ENCODE measurements at places on chromosomes 12 and 14.

DNA sequence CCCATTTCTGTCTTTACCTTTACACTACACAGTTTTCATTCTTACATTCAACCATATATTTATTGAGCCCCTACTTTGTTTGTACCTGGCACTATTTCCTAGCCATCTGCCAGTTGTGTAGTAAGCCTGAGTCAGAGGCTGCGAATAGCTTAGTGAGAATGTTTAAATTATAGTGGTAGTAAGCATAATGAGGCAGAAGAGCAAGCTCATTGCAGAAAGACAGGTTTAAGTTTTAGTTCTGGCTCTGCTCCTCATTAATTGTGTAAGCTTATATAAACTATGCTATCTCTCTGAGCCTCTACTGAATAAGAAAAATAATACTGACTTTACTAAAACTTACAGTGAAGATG, 123.5 kb downstream of the NAV3 start:
- DNase-seq = no peak

GRCh38 chr12:71269281-71269598, 111.4 kb upstream of the TSPAN8 start:
- DNase-seq = no peak

DNA sequence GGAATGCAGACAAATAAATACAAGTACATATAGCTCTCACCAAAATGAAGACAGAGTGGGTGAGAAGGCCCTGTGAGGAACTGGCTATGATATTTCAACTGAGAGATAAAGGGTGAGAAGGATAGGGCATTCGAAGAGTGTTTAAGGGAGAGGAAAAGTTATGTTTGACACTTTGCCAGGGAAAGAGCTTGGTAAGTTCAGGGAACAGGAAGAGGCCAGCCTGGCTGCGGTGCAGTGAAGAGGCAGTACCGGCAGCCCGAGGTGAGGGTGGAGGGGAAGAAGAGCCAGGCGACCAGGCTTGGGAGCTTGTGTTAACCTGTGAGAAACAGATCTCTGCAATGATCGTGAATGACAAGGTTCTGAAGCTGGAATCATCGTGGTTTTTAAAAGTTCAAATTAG, 84.7 kb upstream of the RFX4 start:
- no peak for DNase-seq

GRCh38 chr12:104420868-104421267, 35.9 kb upstream of the CHST11 start:
- no peak for DNase-seq

GRCh38 chr14:76997257-76997970, 31.1 kb downstream of the IRF2BPL start:
- no peak for DNase-seq

- no peak for DNase-seq
Measured at GRCh38 chr12:77837876-77838291, 7.2 kb downstream of the NAV3 start.

- DNase-seq = no peak
Measured at GRCh38 chr12:46580445-46580844, 207.9 kb upstream of the SLC38A2 start.

- no peak for DNase-seq
Measured at GRCh38 chr14:35351897-35352273, 52.7 kb downstream of the NFKBIA start.

DNA sequence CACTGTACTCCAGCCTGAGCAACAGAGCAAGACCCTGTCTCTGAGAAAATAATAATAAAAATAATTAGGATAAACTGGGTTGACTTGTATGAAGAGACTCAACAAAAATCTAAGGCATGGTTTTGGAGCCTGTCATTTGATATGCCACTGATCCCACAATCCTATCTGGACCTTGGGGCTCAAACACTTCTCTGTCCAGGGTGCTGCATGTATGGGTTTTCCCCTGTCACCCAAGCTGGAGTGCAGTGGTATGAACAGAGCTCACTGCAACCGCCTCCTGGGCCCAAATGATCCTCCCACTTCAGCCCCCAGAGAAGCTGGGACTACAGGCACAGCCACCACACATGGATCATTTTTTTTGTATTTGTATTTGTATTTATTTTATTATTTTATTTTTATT, 5.3 kb upstream of the VSIG10 start:
- DNase-seq = no peak

- no peak for DNase-seq
Measured at GRCh38 chr14:72243309-72244293, 311.4 kb downstream of the RGS6 start.

DNA sequence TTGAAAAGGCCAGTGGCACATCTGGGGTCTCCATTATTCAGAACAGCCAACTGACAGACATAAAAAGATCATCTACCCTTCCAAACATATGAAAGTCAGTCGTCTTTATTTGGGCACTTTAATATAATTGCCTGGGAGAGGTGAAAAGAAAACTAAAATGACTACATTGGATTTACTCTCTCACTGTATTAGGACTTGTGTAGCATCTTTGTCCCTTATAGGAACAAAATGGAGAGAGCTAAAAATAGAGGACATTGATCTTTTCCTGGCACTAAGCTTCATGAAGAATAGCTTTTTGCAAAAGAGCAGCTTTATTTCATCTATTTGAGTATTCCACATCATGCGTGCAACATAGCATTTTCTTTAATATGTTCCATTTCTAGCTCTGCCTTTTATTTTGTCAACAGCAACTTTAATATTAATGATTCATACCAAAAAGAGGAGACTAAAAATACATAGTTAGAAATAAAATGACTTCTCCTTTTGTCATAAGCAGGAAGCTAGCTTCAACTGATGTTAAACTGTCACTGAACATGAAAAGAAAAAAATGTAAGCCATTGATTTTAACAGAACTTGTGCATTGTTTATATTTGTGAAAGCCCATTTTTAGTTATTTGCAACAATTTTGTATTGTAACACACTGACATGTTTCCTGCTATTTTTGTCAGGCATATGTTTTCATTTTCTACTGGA, 254.6 kb downstream of the SEC23A start:
- no peak for DNase-seq

DNA sequence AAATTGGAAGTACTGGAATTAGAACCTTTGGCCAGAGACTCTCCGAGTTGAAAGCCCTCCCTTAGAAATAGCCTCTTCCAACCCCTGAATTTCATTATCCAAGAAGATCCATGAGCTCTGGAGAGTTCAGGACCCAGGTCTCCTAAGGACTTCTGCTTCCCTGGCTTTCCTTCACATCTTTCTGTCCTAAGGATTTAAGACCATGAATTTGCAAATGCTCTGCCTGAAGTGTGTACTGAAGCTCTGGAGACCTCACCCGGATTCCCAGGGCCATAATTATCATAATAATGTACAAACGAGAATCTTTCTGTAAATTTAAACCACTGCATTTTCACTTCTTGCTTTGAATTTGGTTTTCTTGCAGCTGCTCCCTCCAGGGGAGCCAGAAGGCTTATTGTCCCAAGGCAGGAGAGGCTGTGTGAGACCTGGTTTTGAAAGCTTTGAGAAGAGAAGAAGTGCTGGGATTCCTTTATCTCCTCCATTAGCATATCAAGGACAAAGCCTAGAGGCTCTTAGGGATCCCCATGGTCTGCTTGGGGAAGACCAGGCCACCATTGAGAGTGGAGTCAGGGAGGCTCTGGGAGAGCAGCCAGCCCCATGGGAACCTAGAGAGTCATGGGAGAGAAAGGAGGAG, 41.1 kb downstream of the GLRX5 start:
- DNase-seq = no peak

DNA sequence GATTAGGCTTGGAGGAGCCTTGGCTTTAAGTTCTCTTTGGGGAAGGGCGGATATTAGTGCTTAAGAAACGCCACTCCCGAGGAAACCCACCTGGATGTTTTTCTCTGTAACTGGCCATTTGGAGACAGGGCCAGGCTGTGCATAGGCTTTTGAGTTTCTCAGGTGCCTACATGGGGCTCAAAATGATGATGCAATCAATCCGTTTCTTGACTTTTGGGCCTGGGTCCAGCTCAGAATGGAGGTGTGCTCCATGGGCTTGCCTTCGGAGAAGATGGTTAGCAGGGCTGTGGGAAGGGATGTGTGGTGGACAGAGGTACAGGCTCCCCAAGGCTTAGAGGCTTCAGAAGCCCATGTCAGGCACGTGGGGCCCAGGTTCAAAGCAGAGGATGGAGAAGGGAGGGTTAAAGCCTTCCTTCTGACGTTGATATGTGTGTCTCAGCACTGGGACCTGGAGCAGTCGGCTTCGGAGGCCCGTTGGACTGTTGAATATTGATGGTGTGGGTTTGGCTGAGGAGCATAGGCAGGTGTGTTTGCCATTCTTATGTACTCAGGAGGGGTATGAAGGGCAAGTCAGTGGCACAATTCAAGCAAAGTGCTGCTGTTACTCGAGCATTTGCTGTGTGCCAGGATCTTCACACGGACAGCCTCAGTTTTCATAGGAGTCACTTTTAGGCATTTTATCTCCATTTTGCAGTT, 82.8 kb downstream of the SLC25A47 start:
- DNase-seq = no peak

DNA sequence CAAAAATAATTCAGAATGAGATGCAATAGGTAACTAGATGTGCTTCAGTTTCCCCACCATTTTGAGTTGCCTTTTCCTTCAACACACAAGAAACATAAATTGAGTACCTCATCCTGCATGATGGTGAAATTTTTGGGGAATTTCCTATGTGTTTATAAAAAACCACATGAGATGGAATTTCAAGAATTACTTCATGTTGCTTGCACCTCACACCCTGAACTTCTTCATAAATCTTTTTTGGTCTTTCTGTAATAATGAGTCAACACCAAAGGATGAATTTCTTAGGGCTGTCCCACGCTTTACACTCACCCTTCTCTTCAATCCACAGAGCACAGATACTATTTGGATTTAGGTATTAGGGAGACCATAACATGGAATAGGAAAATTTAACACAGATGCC, 22.6 kb upstream of the LUM start:
- no peak for DNase-seq

DNA sequence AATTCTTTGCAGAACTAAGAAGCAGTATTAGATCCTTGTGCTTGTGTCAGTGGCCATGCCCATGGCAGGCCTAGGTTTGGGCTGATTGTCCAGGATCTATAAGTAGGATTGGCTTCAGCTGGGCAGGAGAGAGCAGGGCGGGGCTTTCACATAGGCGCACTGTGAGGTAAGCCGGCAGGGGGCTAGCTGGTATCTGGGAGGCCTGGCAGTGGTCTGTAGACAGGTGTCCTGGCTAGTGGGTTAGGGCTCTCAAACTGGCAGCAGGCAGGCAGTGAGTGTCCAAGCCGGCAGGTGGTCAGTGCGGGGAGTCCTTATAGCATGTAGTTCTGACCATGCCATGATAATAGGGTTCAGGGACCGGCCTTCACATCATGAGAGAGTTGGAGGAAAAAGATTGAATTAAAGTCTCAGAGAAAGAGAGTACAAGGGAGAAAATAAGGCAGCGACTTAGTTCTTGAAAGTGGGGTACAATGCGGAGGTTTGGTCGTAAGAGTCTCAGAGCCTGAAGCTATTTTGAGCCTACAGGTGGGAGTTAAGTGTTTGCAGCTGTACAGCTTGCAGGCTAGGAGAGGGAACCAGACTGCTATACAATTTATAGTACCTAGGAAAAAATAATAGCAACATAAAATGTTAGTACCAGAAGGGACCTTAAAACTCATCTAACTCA, 137.4 kb downstream of the TPH2 start:
- no peak for DNase-seq

- DNase-seq = no peak
Measured at GRCh38 chr12:81987371-81987770, 228.2 kb upstream of the PPFIA2 start.

GRCh38 chr12:107570721-107571120, 114.9 kb upstream of the PWP1 start:
- DNase-seq = no peak

- no peak for DNase-seq
Measured at GRCh38 chr14:105281371-105282097, 19.3 kb downstream of the BRF1 start.

- no peak for DNase-seq
Measured at GRCh38 chr12:12481631-12482030, 81.0 kb downstream of the DUSP16 start.

DNA sequence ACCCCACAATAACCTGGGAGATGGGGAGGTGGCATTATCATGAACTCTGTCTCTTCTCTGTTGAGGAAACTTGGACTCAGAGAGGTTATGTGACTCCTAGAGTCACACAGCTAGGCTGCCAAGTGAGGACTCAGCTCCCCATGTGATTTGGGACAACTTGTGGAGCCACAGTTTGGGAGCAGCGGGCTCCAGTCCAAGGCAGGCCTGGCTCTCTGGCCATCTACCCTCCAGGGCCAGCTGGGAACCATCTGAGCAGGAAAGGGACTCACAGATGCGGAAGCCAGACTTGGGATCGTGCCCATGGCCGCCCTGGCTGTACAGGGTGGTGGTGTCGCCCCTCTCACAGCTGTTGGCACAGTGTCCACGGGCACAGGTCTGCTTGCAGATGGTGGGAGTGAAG, 59.1 kb downstream of the ISCA2 start:
- no peak for DNase-seq

- no peak for DNase-seq
Measured at GRCh38 chr14:62956413-62956812, 88.8 kb downstream of the KCNH5 start.

GRCh38 chr12:63445224-63445880, 222.9 kb downstream of the DPY19L2 start:
- no peak for DNase-seq

DNA sequence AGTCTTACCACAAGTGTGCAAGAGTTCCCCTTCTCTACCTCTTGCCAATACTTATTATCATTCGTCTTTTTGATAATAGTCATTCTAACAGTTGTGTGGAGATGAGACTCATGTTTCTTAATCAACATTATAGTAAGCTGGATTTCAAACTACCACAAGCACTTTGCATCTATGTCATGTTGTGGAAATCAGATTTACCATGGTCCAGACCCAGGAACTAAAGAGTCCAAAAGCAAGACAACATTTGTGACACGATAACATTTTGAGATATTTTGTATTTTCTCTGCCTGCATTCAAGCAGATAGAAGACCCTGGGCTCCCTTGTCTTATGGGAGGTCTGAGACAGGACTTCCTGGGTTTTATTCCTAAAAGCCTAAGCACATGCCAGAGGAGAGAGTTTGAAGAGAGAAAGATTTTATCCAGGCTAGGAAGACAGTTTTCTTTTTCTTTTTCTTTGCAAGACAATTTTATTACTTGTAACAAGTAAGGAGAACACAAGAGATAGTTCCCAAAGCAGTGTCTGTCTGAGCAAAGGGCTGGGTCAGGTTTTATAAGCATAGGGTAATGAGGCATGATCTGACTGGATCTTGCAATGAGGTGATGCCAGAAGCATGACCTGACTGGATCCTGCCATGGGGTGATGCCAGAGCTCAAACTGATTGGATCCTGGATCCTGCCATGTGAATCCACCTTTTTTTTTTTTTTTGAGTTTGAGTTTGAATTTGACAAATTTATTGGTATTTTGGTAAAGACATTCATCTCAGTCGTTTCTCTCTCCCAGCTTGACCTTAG, 180.5 kb upstream of the HMGA2 start:
- no peak for DNase-seq

- DNase-seq = no peak
Measured at GRCh38 chr12:50258167-50258551, 25.2 kb downstream of the LIMA1 start.

GRCh38 chr12:77314378-77315052, 249.1 kb upstream of the E2F7 start:
- DNase-seq = no peak

DNA sequence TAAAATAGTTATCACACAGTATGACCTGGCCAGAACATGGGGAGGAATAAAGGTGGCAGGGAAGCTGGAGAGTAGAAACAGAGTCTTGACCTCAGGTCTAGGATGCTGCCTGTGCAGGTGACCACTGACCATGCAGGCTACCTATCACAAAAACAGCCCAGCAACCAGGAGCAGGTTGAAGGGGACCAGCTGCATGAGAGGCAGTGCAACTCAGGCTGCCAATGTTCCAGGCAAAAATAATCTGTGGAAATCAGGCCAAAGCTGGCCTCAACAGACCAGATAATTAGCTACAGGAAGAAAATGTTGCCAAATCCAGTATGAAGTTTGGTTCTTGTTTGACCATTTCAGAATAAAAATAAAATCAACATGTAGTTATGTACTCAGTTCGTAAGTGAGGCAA, 72.6 kb downstream of the PDE6H start:
- DNase-seq = no peak

All from activated naive CD4-positive, alpha-beta T cell treated with Interleukin-2 at 50 U/mL for 16 hours (primary cell).